Activated T-helper 1 cell treated with anti-CD3 and anti-CD28 coated beads, Interleukin-12 subunit alpha, Interleukin-12 subunit beta, Interleukin-2, Interleukin-4 antibody, amounts not matched to agents 30 ng/mL and 10 ng/mL and 1 ng/mL, durations not matched to agents 14 hours and 24 hours and 36 hours (primary cell): ENCODE measurements at places on chromosomes 5 and 9. TPM values are rescaled to one million over a fixed set of nuclear protein-coding genes. Genes with fewer than 3 reads are reported as not detected.

Gene GRXCR2
- not detected in 2 replicates for total RNA-seq

DNA sequence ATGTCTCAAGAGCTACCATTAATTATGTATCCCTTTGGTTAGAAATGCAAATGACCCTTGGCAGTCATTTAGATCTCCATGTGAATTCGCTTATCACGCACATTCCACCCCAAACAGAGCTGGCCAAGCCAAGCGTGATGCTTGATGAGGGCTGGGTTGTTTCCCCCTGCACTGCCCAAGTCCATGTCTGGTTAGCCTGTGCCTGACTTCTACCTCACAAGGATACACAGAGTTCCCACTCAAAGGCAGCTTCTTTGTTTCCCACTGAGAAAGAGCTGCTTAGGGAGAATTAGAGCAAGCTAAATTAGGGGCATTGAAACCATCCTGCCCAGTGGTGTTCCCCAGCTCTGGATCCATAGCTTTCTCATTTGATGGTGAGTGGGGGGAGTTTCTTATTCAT, 87.2 kb downstream of the FSTL4 start:
- H3K4me1 ChIP-seq, result no peaks in the 10 kb centered on the region
- no peak overlapping the region for H3K27ac ChIP-seq

DNA sequence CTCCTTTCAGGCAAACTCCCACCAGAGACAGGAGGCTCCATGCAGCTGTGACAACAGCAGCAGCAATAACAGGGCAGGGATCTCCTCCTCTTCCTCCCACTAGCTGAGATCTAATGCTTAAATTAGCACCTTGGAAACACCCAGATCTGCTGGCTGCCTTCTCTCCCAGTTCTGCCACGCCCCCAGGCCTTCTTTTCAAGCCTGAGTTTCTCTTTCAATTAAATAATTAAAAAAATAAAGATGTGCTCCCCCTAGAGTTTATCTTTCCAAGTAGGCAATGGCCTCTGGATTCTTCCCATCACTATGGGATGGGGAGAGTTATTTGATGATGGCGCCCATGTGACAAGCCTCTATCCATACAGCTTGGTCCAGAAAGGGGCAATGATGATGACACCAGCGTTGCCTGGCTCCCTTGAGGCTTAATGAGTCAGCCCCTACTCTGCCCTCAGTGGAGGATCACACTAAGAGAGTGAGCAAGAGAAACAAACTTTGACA, 3.8 kb downstream of the FAM219A start:
- no peak for DNase-seq
- peaks cover 64% of the 10 kb centered on the region for H3K4me1 ChIP-seq
- no peak overlapping the region for H3K27ac ChIP-seq
- peaks cover 5% of the 10 kb centered on the region for H3K36me3 ChIP-seq

GRCh38 chr5:54009357-54009756, 301.0 kb downstream of the ARL15 start:
- no peaks in the 10 kb centered on the region for H3K27me3 ChIP-seq
- no peak for DNase-seq
- H3K27ac ChIP-seq, result no peak overlapping the region

GRCh38 chr9:129462360-129462759, 158.5 kb downstream of the C9orf50 start:
- no peak overlapping the region for H3K27ac ChIP-seq
- peaks cover 30% of the 10 kb centered on the region for H3K4me1 ChIP-seq
- no peak overlapping the region for H3K4me3 ChIP-seq

DNA sequence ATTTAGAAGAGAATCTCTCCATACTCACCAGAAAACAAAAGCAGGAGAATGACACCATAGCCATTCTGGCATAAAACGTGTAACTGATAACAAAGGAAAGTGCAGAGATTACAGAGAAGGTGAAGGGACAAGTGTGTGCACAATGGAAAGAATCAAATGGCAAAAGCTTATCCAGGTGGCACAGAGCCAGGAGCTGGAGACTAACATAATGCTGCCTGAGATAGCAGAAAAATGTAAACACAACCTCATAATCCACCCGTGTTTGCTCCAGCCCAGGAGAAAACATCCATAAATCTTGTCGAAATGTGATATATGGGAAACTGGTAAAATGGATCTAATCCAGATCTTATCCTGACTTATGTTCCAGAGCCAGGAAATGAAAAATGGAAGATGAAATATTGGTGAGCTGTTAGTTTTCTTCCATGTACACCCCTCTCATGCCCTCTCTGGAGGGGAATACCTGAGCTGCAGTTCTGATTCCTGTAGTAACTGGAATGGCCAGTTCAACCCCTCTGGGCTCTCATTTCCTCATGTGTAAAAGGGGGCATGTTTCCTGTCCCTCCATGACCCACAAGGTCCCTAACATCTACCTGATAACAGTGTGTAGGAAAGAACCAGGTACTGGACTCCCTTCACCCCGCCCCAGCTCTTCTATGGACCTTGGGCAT, 212.3 kb upstream of the DAPK1 start:
- H3K4me1 ChIP-seq, result no peaks in the 10 kb centered on the region
- H3K4me3 ChIP-seq, result no peak overlapping the region
- DNase-seq, result no peak
- H3K27ac ChIP-seq, result no peak overlapping the region
- peaks cover 16% of the 10 kb centered on the region for H3K27me3 ChIP-seq
- no peaks in the 10 kb centered on the region for H3K36me3 ChIP-seq
